ENCODE measurements at places on chromosomes 4 and X. TPM values are rescaled to one million over a fixed set of nuclear protein-coding genes. Genes with fewer than 3 reads are reported as not detected.

GRCh38 chrX:110748256-110748806 is 47.3 kb downstream of the CHRDL1 start:
- no peak overlapping the region for H3K4me3 ChIP-seq
- H3K27me3 ChIP-seq: peaks cover 83% of the 10 kb centered on the region
- no peak for DNase-seq
- H3K36me3 ChIP-seq: peaks cover 4% of the 10 kb centered on the region
- no peak overlapping the region for H3K27ac ChIP-seq

Gene CLNK
- not detected for total RNA-seq

Gene ZCCHC12
- total RNA-seq: not detected

- H3K27ac ChIP-seq: no peak overlapping the region
- H3K36me3 ChIP-seq: no peaks in the 10 kb centered on the region
- no peak for DNase-seq
- H3K4me3 ChIP-seq: no peak overlapping the region
These were observed 153.4 kb downstream of the PPARGC1A start for GRCh38 chr4:23736466-23736865.

Gene EGFL6
- total RNA-seq: not detected

- DNase-seq: no peak
- peaks cover under 1% of the 10 kb centered on the region for H3K36me3 ChIP-seq
- H3K4me3 ChIP-seq: no peak overlapping the region
- no peak overlapping the region for H3K27ac ChIP-seq
These were observed 14.5 kb downstream of the SOD3 start for GRCh38 chr4:24809815-24810405.

- no peaks in the 10 kb centered on the region for H3K36me3 ChIP-seq
- H3K4me1 ChIP-seq: peaks cover 5% of the 10 kb centered on the region
- no peak for DNase-seq
- no peaks in the 10 kb centered on the region for H3K27me3 ChIP-seq
- no peak overlapping the region for H3K4me3 ChIP-seq
These were observed 179.1 kb upstream of the TBC1D9 start for GRCh38 chr4:140935254-140935653.

DNA sequence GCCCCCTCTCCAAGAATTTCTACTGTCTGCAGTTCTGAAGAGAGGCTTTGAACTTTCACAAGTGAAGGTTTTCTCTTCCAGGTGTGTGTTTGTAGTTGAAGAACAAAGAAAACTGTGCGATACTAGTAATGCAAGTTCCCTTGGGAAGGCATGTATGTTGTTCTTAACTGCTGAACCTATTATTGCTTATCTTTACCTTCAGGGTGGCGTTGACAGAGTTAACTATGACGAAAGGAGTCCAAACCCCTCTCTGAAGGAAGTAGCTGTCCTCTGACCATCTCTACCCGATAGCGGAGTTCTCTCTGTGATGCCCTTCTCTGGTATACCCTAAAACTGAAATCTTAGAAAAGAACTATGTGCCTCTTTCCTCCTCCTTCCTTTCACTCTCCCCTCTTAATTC is 79.9 kb downstream of the TSPAN7 start:
- H3K27ac ChIP-seq: no peak overlapping the region
- H3K4me3 ChIP-seq: no peak overlapping the region
- DNase-seq: no peak
- no peaks in the 10 kb centered on the region for H3K36me3 ChIP-seq

DNA sequence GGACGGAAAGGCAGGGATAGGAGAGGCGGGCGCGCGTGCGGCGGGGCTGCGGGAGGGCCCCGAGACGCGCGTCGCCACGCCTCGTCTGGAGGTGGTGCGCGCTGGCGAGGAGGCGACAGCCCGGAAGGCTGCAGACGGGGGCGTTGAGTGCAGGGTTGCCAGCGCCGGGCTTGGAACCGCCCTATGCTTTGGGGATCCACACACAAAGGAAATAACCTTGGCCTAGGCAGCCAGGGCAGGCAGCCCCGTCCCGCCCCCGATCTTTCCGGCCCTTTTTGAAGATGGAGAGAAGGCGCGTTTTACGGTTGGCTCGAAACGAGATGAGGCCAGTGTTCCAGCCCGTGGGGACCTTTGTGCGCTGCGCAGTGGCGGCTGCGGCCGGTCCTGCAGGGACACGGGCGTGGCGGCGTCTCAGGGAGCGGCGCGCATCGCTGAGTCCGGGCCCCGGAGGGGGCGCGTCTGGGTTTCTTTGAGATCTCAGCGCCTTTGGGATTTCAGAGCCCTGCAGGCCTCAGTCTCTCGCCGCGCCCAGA is 50.8 kb upstream of the TRIM2 start:
- peak overlapping the region; percentile 81 for H3K4me3 ChIP-seq
- DNase-seq: peak; percentile 52
- no peaks in the 10 kb centered on the region for H3K36me3 ChIP-seq
- no peak overlapping the region for H3K27ac ChIP-seq
- H3K27me3 ChIP-seq: peaks cover 13% of the 10 kb centered on the region

DNA sequence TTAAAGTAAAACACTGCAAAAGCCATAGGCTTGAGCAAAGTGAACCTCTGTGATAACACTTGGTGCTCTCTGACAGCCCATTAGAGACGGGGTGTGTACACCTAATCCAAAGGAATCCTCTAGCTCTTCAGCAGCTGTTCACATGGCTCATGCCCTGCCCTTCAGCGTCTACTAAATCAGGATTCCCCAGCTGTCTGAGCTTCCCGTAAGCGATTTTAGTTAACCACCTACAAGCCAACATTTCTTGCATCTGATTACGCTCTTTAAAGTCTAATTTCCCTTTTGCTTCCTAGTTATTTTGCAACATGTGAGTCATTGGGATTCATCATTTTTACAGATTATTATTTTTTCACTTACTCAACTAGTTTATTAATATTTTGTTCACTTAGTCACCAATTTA is 6.5 kb downstream of the DMD start:
- peaks cover 41% of the 10 kb centered on the region for H3K27me3 ChIP-seq
- peak; percentile 52 for DNase-seq
- H3K27ac ChIP-seq: peak overlapping the region; percentile 39
- H3K36me3 ChIP-seq: no peaks in the 10 kb centered on the region
- peak overlapping the region; percentile 57 for H3K4me3 ChIP-seq

DNA sequence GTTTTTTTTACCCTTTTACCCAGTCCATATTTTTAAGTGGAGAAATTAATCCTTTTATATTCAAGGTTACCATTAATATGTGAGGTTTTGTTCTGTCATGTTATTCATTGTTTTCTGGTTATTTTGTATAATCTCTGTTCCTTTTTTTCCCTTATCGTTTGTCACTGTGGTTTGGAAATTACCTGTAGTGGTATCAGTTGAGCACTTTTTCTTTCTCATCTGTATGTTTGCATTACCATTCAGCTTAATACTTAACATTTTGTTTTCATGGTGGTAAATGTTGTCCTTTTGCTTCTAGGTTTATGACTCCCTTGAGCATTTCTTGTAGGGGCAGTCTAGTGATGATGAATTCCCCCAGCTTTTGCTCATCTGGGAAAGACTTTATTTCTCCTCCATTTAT is 6.6 kb downstream of the ETDC start:
- no peaks in the 10 kb centered on the region for H3K4me1 ChIP-seq
- no peak overlapping the region for H3K4me3 ChIP-seq

DNA sequence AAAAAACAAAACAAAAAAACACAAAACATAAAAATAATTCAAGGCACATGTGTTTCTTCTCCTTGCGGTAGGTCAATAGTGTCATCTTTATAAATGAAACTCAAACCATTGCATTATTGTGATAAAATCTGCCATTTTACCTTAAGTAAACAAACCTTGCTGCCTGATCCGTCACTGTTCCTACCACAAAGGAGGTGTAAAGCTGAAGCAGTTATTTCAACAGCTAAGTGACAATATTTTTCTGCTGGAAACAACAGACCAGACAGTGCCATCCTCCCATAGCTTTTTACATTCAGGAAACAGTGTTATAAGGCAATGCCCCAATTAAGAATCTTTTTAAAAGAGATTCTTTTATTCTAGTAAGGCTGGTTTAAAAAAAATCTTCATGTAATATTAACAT is 242.7 kb downstream of the PPP1R2C start:
- H3K27me3 ChIP-seq: peaks cover 57% of the 10 kb centered on the region
- H3K36me3 ChIP-seq: no peaks in the 10 kb centered on the region
- no peak overlapping the region for H3K4me3 ChIP-seq
- H3K4me1 ChIP-seq: peaks cover 6% of the 10 kb centered on the region
- H3K27ac ChIP-seq: no peak overlapping the region

Gene BST1
- 0.93 TPM for total RNA-seq

Gene TLR7
- total RNA-seq: not detected

DNA sequence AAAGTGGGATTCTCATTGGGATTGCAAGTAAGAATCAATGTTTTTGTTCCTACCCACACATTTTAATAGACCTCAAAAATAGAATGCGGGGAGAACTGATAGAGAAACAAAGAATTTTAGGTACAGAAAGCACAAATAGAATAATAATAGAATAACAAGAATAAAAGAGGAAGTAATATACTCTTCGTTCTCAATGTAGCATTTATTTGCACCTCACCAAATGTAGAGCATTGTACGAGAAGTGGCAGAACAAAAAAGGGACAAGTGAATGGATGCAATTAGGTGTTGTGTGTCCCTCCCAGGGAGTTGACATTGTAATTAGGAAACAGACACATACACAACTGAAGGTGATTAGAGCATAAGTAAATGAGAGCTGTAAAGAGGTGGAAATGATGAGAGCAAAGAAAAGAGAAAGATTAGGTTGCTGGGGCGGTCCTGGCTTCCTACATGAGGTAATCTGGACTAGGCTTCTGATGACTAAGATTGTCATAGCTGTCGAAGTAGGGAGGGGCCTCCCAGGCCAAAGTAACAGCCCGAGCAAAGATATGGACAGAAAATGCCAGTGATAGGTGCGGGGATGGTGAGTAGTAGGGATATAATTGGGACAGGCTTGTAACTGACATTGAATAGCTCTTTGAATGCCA is 10.4 kb downstream of the RAB9A start:
- peaks cover 21% of the 10 kb centered on the region for H3K36me3 ChIP-seq
- H3K27ac ChIP-seq: no peak overlapping the region
- H3K4me3 ChIP-seq: no peak overlapping the region
- H3K27me3 ChIP-seq: no peaks in the 10 kb centered on the region

Gene PAGE5
- not detected for total RNA-seq

DNA sequence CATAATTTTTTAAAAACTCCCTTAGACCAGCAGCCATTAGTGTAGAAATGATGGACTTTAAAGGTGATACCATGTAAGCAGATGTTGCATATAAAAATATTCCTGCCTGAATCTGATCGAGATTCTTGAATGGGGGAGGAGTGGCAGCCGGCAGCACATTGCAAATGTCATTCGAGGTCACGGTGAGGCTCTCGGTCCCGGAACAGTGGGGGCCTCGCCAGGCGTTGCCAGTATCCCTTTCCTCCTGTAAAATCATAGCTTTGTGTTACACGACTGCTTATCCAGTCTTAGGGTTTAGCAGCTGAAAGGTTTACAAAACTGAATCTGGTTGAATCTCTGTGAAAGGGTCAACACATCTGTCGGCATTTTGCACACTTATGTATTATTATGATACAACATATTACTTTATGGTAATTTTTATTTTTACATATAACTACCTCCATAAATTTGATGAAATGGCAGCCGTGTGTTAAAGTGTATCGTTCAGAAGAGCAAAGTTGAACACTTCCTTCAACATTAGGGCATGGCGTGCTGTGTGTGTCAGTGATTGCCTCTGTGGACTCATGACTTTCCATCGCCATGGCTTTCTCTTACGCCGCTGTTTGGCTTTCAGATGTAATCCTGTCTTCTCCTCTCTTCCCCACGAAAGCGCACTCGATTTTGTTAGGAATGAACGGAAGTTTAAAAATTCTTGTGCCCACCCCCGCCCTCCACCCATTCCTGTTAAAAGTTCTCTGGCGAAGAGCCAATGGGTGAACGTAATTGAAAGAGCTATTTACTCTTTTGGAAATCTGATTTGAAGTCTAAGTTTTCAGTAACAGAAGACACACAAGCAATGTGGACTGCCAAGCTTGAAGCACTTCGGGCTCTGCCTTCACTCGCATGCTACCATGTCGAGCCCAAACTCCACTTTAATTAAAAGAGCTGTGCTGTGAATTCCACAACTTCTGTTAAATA is 114.8 kb downstream of the STOX2 start:
- no peak for DNase-seq
- no peak overlapping the region for H3K4me3 ChIP-seq
- no peak overlapping the region for H3K27ac ChIP-seq
- no peaks in the 10 kb centered on the region for H3K36me3 ChIP-seq
- H3K4me1 ChIP-seq: no peaks in the 10 kb centered on the region

- no peak overlapping the region for H3K4me3 ChIP-seq
- peaks cover 55% of the 10 kb centered on the region for H3K36me3 ChIP-seq
- H3K4me1 ChIP-seq: no peaks in the 10 kb centered on the region
- DNase-seq: no peak
- peaks cover 45% of the 10 kb centered on the region for H3K27me3 ChIP-seq
- no peak overlapping the region for H3K27ac ChIP-seq
These were observed 2.2 kb upstream of the YY2 start for GRCh38 chrX:21853578-21853977.

GRCh38 chr4:41885456-41885855 is 49.8 kb upstream of the TMEM33 start:
- no peaks in the 10 kb centered on the region for H3K27me3 ChIP-seq
- H3K4me1 ChIP-seq: peaks cover 15% of the 10 kb centered on the region
- DNase-seq: no peak
- no peak overlapping the region for H3K4me3 ChIP-seq

GRCh38 chr4:10554694-10555093 is 97.5 kb upstream of the ZNF518B start:
- H3K27ac ChIP-seq: no peak overlapping the region
- DNase-seq: peak; percentile 79

- H3K27me3 ChIP-seq: peaks cover 30% of the 10 kb centered on the region
- no peak overlapping the region for H3K27ac ChIP-seq
- peaks cover 12% of the 10 kb centered on the region for H3K4me1 ChIP-seq
- no peak for DNase-seq
These were observed 58.7 kb upstream of the GPM6B start for GRCh38 chrX:13875572-13875971.

DNA sequence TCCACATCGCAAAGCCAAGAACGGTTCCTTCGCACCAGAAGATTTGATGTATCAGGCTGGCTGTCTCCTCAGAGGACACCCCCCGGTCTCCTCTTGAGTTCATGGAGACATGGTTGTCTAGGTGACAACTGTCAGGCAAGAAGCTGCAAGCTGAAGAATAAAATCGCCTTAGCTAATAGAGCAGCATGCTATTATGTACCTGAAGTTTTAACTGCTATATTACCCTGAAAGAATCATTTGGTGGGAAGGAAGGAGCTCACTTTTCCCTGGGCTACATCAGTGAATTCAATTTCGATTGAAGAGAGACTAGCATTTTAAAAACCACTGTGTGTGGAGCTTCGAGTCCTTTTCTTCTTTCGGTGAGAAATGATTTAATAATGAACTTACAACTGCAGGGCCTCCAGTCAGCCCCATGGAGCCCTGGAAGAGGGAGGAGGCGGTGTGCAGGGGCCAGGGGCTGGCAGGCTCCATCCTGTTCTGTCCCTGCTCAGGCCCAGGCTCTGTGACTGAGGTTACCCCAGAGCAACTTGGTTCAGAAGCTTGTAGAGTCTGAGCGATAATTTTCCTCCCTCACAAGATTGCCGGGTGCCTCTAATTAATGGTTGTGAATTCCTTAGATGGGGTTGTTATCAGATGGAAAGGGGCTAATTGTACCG is 191.3 kb downstream of the MID1IP1 start:
- no peak overlapping the region for H3K27ac ChIP-seq
- DNase-seq: no peak

- peaks cover 25% of the 10 kb centered on the region for H3K36me3 ChIP-seq
- H3K4me1 ChIP-seq: no peaks in the 10 kb centered on the region
- H3K4me3 ChIP-seq: no peak overlapping the region
- H3K27ac ChIP-seq: no peak overlapping the region
- H3K27me3 ChIP-seq: no peaks in the 10 kb centered on the region
These were observed 9.9 kb downstream of the PRMT9 start for GRCh38 chr4:147674073-147674472.
